ENCODE measurements at places on chromosomes 16 and 17. TPM values are rescaled to one million over a fixed set of nuclear protein-coding genes. Genes with fewer than 3 reads are reported as not detected.

SNAI3 gene
- total RNA-seq, result 1.8 TPM

TBC1D3H gene
- not detected for total RNA-seq

TMEM100 gene
- total RNA-seq, result 8.4 TPM

PKD1 gene
- 165 TPM for total RNA-seq

GCGR gene
- not detected for total RNA-seq

KLHL10 gene
- 0.44 TPM for total RNA-seq

All from ureter (tissue), 1 donor.